ENCODE measurements at places on chromosomes 1 and 21. TPM values are rescaled to one million over a fixed set of nuclear protein-coding genes. Genes with fewer than 3 reads are reported as not detected.

The OR2M3 gene
- polyA plus RNA-seq, result not detected

The CYB5RL gene
- 3.6 TPM for polyA plus RNA-seq

The C1orf146 gene
- polyA plus RNA-seq, result not detected

The CASQ2 gene
- not detected for polyA plus RNA-seq

The TTC39A gene
- polyA plus RNA-seq, result not detected

The AMY1B gene
- not detected for polyA plus RNA-seq

The FCGR3B gene
- polyA plus RNA-seq, result not detected

The STYXL2 gene
- not detected for polyA plus RNA-seq

The ZNF648 gene
- polyA plus RNA-seq, result 0.13 TPM

The FCRL4 gene
- not detected for polyA plus RNA-seq

The ASAP3 gene
- polyA plus RNA-seq, result 0.26 TPM

The WNT9A gene
- polyA plus RNA-seq, result not detected

The BMP8B gene
- 0.09 TPM for polyA plus RNA-seq

The LCA5L gene
- not detected for polyA plus RNA-seq

The MRPL55 gene
- polyA plus RNA-seq, result 149 TPM

The PPP1R12B gene
- 5.2 TPM for polyA plus RNA-seq

The GREM2 gene
- polyA plus RNA-seq, result 0.05 TPM

The KCNJ9 gene
- polyA plus RNA-seq, result 0.06 TPM

The AXDND1 gene
- polyA plus RNA-seq, result not detected

The ARHGEF16 gene
- not detected for polyA plus RNA-seq

The PPM1J gene
- polyA plus RNA-seq, result not detected

The NCMAP gene
- polyA plus RNA-seq, result 0.12 TPM

The TMEM269 gene
- polyA plus RNA-seq, result not detected

The DISC1 gene
- polyA plus RNA-seq, result 9.0 TPM

The NBPF6 gene
- not detected for polyA plus RNA-seq

The KRTAP13-2 gene
- polyA plus RNA-seq, result not detected

The LRRN2 gene
- not detected for polyA plus RNA-seq

The CLDN17 gene
- polyA plus RNA-seq, result not detected

The ZBTB8OS gene
- polyA plus RNA-seq, result 65.9 TPM

The WNT3A gene
- not detected for polyA plus RNA-seq

The UCHL5 gene
- 46.4 TPM for polyA plus RNA-seq

The FAM151A gene
- polyA plus RNA-seq, result not detected

The IGSF9 gene
- 0.12 TPM for polyA plus RNA-seq

Data from naive thymus-derived CD4-positive, alpha-beta T cell (primary cell).